ENCODE measurements at places on chromosomes 1 and 21.

DNA sequence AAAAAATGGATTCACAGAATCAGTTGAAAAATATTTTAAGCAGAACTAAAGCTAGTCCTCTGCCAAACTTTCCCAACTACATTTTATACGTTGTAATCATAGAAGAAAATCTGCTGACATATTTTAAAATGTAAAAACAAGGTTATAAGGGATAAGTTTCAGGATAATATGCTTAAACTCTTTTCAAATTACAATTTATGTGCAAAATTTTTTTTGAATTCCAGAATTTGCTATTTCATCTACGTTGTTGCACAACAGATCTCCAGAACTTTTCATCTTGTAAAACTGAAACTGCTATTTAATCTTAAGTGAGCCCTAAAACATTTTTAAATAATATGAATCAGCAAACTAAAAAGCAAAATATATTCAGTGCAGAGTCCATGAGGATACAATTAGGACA, 5.9 kb downstream of the EDEM3 start:
- no peak for DNase-seq

DNA sequence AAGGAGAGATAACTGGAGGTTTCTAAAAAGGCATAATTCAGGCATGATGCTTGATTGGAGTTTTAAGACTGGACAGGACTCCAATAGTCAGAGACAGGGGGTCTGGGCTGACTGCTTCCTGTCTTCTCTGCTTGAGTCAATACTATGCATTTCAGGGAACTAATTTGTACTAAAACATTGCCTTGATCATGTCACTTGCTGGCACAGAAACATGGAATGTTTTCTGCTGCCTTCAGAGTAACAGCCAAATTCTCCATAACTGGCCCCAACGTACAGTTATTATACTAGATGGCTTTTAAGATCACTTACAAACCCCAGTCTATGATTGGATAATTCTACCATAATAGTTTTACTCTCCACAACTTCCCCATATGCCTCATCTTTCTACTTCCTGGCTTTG, 247.0 kb downstream of the DNM3 start:
- DNase-seq, result no peak

- DNase-seq, result no peak
Measured at GRCh38 chr1:185939142-185939541, 205.0 kb downstream of the HMCN1 start.

DNA sequence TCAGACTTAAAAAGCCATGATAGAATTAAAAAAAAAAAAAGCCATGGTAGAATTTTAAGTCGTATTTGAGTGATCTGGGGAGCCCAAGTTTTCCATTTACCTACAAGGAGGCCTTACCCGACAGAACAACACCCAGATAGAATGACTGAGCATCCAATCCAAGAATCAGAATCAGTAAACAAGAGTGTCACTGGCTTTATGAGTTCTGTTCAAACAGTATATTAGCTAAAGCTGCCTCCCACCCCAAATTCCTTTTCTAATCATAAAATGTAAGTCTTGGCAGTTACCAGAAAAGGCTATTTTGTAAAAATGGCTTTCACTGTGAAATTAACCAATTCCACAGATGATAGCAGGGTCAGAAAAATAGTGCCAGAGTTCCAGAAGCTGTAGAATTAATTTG, 1.2 kb downstream of the GTF2B start:
- DNase-seq, result no peak

DNA sequence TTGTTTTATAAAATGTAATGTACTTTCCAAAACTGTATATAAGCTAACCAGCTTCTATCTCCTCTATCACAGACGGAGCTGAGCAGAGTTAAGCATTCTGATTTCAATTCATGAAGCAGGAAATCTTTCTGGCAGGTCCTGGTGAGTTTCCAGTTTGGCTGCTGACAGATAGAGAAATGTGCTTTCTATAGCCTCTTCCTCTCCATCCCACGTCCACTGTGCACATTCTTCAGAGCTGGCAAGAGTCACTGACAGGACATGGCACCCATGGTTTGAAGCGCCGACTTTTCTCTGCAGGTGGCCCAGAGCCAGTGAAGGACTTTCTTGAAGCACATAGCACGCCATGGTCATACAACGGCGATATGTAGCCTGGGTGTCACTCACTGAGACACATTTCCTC, 52.3 kb upstream of the POU2F1 start:
- DNase-seq, result no peak

GRCh38 chr1:17636612-17637011, 97.1 kb downstream of the ARHGEF10L start:
- no peak for DNase-seq

GRCh38 chr1:241411776-241412338, 54.9 kb upstream of the RGS7 start:
- DNase-seq, result no peak

DNA sequence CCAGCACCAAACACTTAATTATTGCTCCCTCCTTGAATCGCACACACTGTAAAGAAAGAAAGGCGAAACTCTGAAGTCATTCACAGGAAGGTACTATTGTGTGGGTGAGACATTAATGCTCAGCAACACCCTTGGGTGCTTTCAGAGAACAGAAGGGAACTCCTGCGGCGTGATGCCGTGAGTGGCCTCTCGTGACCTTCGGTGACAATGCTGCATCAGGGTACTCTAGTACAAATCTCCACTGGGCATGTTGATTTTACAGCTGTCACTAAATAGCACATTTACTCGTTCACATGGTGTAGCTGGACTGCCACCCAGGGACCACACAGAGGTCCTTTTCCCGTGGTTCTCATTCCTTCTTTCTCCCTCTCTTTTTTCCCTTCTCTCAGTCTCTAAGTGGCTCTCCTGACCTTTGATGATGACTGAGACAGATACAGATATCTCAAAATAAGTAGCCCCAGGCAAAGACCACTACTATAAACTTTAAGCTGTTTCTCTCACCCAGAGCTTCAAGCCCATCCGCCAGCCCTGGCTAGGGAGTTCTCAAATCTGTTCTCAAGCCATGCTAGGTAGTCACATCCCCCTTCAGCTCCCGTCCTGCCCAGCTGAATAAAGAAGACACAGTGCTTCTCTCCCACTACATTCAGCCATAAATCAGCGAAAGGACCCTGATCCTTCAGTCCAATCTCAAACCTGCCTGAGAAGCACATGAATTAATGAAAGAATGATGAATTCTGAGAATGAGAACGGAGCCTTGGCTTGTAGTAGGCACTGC, 223.4 kb upstream of the FMN2 start:
- no peak for DNase-seq

DNA sequence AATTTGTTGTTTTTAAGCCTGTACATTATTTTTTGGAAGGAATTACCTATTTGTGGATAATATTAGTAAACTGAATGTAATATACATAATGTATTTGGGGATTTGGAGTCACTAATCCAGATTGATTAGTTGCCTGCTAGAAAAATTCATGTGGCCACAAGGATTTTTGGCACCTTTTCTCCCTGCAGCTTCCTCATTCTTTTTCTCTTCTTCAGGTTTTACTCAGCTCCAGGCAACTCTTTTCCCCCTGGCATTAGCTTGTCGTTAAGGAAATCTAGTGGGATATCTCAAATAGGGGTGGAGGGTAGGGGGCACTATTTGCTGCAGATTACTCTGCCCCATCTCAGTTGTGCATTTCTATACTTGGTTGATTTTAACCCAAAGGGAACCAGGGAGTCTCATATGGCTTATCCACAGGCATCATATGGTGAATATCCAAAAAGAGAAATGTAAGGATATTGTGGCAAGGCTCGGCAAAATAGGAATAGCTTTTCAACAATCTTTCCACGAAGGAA, 203.1 kb downstream of the NFIA start:
- no peak for DNase-seq

DNA sequence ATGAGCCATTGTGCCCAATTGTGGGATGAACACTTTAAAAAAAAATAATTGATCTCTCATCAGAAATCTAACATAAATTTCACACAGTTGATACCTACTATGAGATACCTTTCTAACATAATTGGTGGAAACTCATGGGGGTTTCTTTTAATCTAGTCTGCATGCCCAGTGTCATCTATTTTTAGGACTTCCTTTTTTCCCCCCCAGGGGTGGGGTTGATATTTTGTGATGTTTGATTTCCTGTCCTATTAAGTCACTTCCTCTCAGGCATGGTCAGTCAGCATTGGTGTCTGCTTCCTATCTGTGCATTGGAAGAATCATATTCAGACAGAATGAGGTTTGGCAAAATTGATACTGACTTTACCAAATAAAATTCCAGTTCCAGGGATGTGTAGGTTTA, 21.5 kb downstream of the NFYC start:
- DNase-seq, result no peak

GRCh38 chr1:160637821-160638539, 8.9 kb downstream of the SLAMF1 start:
- no peak for DNase-seq

- DNase-seq, result no peak
Measured at GRCh38 chr1:204130981-204131892, 20.6 kb downstream of the ETNK2 start.

- DNase-seq, result peak; percentile 84
Measured at GRCh38 chr1:220787069-220787619, 431 bp downstream of the MTARC1 start.

DNA sequence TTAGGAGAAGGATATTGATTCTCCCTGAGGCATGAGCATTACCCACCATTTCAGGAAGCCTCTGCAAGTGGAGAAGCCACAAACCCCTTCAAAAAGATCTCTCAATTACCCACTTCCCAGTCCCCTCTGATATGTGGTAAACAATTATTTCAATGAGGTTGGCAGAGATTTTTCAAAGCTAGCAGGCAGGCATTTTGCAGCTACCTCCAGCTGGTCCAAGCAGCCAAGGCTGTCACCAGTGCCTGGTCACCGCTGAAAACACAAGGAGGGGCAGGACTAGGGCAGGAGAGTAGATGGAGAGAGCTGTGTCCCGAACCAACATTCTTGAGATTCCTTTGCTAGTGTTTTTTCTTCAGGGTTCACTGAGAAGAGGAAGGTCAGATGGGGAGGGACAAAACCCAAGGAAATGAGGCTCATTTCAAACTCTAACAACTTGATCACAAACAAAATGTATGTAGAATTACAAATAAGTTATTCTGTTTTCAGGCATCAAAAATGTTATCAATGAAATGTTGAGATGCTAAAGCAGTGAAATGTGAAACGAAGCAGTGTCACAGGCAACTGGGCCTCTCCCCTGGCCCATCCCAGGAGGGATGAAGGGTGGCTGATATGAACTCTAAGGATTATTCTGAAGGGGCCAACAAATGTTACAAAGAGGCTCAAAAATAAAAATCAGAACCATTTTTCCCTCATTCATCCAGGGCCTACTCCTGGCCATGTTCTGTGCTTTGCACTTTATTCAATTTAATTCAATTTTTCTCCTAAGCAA, 22.3 kb downstream of the APP start:
- DNase-seq, result no peak

DNA sequence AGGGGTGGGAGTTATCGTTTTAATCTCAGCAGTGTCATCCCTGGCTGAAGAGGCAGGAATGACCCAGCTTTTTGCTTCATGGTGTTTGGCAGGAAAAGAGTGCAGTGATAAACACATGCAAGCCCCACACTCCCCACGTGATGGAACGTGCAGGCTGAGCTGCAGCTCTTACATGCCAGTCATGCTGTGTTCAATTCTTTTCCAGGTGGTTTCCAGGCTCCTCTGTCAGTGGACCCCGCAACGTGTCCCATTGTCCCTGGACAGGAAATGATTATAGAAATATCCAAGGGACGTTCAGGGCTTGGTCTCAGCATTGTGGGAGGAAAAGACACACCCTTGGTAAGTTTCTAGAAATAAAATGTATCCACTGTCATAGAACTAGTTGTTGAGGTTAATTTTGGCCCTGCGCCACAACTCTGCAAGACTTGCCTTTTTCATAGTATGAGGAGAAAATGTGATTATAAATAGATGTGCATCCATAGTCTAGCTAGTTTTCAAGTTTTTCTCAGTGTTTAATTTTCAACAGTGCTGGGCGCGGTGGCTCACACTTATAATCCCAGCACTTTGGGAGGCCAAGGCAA, 110.2 kb upstream of the L1TD1 start:
- no peak for DNase-seq

DNA sequence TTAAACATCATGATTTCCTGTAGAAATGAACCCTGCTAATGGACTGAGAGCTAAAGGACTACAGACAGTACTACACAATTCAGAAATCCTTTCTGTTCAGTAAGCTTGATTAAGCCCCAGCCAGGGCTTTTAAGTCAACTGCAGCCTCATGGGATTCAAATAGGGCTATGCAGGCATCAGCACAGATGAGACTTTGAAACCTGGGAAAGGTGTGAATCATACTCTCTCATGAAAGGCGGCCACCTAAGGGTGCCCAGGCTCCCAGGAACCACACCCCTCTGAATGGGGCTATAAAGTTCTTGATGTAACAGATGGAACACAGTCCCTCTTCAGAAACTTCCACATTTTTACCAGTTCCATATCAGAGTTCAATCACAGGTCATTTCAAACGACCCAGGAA, 7.6 kb downstream of the SIPA1L2 start:
- DNase-seq, result no peak

DNA sequence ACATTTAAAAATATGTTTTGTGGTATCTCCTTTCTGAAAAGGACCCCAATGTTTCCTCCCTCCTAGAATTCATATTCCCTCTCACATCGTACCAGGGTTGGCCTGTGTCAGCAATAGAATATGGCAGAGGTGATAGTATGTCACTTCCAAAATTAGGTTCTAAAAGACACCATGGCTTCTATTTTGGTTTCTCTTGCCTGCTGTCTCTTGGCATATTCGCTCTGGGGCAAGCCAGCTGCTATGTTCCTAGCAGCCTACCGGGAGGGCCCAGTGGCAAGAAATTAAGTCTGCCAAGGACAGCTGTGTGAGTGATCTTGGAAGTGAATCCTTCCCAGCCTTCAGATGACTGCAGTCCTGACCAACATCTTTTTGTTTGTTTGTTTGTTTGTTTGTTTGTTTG, 92.9 kb upstream of the PPM1J start:
- no peak for DNase-seq

- no peak for DNase-seq
Measured at GRCh38 chr1:39213511-39214002, 9.1 kb downstream of the MACF1 start.

DNA sequence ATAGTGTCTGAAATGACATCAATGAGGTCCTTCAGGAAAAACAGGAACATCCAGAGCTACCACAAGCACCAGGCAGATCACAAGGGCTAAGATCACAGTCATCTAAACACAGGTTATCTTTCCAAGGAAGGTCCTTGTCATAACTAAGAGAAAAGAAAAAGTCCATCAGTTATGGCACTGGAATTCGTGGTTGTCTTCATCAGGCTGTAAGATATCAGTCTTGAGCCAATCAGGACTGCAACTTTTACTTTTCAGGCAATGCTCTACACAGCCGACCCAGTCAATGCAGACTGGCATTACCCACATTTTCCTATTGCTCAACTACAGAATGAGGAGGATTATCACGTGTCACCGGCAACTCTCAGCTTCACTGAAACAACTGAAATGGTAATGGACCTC, 26.4 kb downstream of the SORT1 start:
- no peak for DNase-seq

- no peak for DNase-seq
Measured at GRCh38 chr21:46048926-46049889, 48.7 kb upstream of the COL6A2 start.

DNA sequence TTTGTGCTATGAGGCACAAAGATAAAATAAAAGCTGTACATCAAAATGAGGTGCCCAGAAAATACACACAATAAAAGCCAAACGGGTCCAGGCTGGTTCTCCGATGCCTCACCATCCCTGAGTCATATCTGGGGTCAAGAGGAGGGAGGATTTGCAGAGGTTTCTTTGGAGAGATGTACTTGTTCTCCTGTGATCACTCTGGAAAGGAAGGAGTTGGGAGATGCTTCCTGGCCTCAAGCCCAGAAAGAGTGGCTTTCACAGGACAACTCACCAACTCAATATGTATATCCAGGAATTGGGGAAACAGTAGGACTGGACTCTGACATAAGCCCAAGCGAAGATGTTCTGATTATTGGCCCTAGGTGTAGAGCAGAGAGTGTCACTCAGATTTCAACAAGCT, 51.9 kb downstream of the DIPK1A start:
- DNase-seq, result no peak

Data from posterior cingulate gyrus (tissue), 11 donors.